ENCODE measurements at places on chromosomes 12 and 14.

- DNase-seq: no peak
Observed at GRCh38 chr12:54565986-54566544, 16.7 kb downstream of the PDE1B start.

GRCh38 chr14:96586921-96587822, 85.0 kb downstream of the PAPOLA start:
- DNase-seq: no peak

GRCh38 chr12:131729254-131729955, 18.5 kb downstream of the SFSWAP start:
- no peak for DNase-seq

DNA sequence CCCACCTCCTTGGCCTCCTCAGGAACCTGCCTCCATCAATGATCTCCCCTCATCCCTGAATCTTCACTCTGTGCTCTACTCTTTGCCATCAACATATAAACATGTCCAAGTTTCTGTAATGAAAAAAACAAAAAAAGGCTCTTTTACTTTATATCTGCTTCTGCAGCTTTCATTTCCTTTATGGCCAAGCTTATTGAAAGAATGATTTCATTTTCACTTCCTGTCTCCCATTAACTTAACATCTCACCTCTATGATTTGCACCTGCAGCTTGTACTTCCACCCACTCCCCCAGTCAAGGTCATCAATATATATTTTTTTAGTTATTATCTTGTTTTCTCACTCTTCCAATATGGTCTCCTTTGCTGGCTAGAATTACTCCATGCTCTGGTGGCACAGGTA, 15.6 kb upstream of the RNU6-7 start:
- DNase-seq: no peak

- DNase-seq: no peak
Observed at GRCh38 chr12:132063491-132063890, 80.6 kb downstream of the DDX51 start.

- no peak for DNase-seq
Observed at GRCh38 chr14:21267886-21268616, 1.2 kb downstream of the HNRNPC start.

DNA sequence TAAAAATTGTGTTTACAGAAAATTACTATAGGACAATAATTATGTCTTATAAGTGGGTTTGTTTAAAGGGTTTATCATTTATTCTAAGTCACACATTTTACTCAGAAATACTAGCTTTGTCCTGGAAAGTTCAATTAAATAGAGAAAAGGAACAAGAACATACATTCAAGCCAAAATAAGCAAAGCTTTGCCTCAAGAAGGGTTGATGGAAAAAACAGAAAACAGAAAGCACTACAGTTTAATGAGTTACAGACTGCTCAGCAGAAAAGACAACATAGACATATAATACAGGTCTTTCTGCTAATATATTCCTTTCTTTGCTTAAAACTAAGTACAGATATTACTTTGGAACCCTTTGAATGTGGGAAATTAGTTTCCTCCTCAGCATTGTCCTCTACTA, 703.0 kb upstream of the LRFN5 start:
- DNase-seq: no peak

- DNase-seq: no peak
Observed at GRCh38 chr12:58881816-58882215, 38.5 kb downstream of the LRIG3 start.

- no peak for DNase-seq
Observed at GRCh38 chr14:105053996-105054395, 11.2 kb downstream of the GPR132 start.

GRCh38 chr12:71240946-71241345, 83.1 kb upstream of the TSPAN8 start:
- no peak for DNase-seq

GRCh38 chr12:64681200-64682052, 71.1 kb downstream of the RASSF3 start:
- no peak for DNase-seq

GRCh38 chr14:63893701-63894458, 41.1 kb downstream of the SYNE2 start:
- DNase-seq: no peak

GRCh38 chr14:32654106-32654505, 284.6 kb upstream of the NPAS3 start:
- no peak for DNase-seq

DNA sequence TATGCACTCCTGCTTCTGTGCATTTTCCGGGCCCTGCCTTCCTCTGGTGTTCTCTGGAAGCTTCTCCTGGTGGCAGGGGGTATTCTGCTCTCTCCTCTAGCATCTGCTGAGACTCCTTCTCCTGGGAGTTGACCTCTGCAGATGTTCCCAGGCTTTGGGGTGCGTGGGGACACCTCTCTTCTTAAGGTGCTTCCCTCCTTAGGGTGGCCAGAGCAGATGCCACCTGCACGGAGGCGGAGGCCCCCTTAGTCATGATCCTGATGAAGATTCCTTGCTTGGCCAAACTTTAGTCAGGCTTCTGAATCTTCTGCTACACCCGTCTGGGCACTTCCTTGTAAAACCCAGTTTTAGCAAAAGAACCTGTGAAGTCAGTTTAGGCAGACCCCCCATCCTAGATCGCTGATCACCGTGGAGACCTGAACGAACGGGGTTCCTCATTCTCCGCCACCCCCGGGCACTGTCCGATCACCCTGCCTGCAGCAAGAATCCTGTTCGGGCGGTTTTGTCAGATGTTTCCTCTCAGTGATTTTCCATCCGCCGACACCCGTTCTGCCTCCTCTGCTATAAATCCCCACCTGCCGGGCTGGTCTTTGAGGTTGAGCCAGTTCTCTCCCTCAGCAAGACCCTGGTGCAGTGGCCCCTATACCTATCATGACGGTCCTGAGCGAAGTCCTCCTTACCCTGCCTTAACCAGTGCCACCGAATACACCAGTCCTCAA, 111.9 kb downstream of the CALM1 start:
- DNase-seq: no peak

- DNase-seq: no peak
Observed at GRCh38 chr14:22807432-22808087, 7.7 kb downstream of the SLC7A7 start.

- DNase-seq: no peak
Observed at GRCh38 chr12:28802706-28803438, 346.2 kb upstream of the FAR2 start.

DNA sequence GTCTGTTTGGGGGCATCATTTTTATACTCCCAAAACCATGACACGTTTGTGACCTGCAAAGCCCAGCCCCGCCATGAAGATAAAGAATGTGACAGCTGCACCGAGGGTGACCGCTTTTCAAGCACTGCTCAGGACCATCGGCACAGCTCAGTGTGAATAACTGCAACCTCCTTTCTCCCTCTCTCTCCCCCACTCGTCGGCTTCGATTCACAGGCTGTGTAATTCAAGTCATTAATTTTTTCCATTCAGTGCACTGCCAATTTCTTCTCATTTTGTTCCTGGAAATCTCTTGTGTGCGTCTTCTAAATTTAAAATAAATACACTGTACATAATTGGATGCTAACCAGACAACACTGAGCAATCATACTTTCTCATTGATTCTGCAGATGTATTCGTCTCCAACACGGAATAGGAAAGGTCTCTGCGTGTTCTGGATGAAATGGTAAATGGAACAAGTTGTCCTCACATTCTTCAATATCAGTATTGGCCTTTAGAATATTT, 260.8 kb downstream of the TTC8 start:
- DNase-seq: no peak

GRCh38 chr14:90696720-90697119, 119.5 kb downstream of the TTC7B start:
- no peak for DNase-seq

DNA sequence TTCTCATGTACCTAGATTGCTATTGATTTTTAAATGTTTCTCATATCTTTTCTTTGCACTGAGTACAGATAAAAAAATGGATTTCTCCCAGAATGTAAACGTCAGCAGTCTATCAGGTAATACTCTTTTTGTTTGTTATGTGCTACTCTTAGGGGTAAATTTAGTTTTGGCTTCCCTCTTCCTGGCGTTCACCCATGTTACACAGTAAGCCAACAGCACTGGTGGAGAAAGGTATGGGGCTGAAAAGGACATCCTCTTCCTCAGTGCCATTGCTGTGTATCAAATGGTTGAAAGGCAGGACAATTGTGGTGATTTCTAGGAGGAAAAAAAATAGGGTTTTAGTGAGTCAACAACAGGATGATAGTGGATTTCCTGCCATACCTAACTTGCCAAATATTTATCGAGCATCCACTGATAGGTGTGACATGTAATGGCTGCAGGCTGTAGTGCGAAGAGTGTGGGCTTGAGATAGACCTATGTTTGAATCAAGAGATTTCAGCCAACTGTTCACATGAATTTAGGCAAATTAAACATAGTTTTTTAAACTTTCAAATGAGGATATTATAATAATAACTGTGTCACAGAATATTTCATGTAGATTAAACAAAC, 7.5 kb downstream of the KLRF2 start:
- DNase-seq: no peak

DNA sequence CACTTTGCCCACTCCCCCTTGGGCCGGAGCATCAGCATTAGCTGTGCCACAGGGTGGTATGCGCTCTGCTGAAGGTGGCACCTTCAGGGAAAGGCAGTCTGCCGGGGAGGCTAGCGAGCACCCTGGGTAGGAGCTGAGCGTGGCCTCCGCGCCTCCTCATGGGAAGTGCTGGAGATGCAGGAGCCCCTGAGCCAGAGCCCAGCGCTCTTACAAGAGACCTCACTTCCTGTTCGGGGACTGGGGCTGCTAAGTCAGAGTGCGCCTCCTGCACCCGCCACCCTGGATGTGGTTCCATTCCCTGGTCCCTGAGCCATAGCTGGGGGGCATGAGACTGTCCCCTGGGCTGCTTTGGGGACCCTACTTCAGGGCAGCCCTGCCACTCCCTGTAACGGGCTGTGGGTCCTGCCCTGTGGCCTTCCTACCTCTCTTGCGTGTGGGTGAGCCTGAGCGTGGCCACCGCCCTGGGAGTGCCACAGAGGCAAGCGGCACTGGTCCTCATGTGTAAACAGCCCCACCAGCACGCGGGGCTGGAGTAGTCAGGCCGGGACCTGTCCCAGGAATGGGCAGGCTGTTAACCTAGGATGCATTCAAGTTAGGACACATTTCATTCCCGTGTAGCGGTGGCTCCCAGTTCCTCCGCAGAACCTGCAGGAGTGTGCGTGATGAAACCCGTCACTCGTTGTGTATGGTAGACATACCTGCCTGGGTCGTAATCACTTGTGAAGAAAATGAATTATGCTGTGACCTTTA, 19.4 kb downstream of the COA8 start:
- no peak for DNase-seq

DNA sequence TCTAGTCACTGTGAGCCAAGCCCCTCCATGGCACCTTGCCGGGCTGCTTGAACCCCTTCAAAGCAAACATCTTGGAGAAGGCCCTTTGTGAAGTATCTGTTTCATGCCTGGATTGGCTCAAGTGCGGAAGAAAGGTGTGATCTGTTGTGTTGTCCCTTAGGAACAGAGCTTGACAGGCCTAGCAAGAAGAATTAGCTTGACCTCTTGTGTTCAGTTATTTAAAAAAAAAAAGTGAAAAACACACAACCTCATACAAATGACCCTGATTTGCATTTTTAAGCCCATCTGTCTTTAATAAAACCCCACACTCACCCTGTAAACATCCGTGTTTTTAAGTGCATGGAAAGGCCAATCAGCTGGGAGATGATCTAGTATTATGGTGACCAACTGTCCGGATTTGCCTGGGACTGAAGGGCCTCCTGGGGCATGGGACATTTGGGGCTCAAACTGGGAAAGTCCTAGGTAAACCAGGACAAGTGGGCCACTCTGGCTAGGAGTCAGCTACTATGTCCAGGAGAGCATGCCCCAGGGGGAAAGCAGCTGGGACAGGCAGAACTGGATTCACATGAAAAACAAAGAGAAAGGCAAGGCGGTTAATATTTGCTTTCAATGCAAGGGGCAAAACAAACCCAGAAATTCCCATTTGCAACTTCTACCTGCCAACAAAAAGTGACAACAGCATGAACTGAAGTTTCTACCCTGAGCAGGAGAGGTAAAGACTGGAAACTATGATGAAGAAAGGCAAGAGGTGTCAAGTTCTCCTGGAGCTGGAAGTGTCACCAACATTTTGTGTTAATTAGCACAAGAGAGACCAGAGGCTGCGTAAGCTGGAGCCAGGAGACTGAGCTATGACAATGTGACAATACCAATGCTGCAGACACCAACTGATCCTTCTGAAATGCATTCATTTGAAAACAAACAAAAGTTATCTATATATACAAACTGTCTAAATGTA, 78.6 kb downstream of the CLMN start:
- DNase-seq: no peak

GRCh38 chr14:93007225-93007997, 84.5 kb downstream of the CHGA start:
- DNase-seq: no peak

DNA sequence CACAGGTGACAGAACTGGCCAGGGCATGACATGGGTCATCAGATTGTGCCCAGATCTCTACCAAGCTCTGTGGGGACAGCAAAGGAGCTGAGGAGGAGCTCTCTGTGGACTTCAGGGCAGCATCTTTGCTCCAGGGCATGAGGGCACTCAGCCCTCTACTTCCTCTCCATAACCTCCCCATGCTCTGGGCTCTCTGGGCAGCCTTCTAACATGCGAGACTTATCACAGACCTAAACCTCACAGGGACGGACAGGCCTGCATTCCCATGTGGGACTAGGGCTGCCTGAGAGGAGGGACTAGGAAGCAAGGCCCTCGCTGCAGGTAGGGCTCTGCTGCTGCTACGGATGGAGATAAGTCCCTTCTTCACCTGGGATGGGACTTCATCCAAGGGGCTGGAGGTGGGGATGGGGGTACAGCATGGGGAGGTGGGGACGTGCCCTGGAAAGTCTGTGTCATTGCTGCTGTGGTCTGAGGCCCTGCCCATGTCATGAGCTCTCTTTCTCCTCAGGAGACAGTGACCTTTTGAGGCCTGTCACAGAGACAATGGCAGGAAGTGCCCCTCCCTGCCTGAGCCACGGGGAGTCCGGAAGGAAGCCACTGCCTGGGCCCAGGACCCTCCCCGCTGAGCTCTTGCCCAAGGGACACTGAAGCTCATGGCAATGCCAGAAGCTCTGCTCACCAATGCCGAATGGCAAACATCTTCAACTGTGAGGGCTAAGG, 44.1 kb downstream of the PITPNM2 start:
- no peak for DNase-seq

GRCh38 chr12:14402697-14403096, 37.2 kb downstream of the ATF7IP start:
- no peak for DNase-seq

DNA sequence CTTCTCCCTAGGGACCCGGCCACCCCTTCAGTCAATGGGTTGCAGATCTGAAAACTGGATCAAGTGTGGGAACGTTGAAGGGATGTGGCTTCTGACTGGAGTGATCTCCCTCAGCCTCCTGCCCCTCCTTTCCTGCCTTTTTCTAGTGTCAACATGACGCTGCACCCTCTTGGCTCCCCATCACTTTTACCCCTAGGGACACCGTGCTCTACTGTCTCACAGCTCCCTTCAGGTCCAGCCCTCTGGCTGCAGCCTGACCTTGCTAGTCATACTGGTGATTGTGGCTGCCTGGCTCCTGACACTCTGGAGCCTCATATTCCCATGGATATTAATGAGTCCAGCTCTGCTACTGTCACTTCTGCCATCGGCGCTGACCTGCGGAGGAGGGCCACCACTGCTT, 51.5 kb upstream of the RASSF3 start:
- no peak for DNase-seq

- no peak for DNase-seq
Observed at GRCh38 chr12:100110276-100110675, 32.4 kb downstream of the BLTP3B start.
